ENCODE measurements at places on chromosomes 1 and 21.

DNA sequence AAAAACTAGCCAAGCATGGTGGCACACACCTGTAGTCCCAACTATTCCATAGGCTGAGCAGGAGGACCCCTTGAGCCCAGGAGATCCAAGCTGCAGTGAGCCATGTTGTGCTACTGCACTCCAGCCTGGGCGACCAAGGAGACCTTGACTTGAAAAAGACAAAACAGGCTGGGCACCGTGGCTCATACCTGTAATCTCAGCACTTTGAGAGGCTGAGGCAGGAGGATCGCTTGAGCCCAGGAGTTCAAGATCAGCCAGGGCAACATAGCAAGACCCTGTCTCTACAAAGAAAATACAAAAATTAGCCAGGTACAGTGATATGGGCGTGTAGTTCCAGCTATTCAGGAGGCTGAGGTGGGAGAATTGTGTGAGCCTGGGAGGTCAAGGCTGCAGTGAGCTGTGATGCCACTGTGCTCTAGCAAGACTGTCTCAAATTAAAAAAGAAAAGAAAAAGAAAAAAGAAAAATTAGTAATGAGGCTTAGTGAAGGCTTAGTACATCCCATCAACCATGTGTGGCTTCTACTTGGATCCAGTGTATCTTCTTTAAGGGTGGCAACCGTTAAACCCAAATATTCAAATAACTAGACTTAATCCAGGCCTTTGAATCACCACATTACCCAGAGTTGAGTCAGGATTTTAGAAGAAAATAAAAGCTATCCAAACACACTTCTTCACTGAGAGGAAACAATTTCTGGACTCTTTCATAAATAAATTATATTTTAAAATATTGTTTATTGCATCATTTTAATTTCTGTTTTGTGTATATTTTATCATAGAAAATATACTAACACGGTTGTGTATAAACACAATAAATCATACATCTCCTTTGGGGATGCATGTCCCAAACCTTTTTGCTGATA, 74.3 kb upstream of the RAB4A start:
- no peak for DNase-seq

GRCh38 chr1:97210307-97210706, 488.7 kb downstream of the PTBP2 start:
- DNase-seq: no peak

- DNase-seq: no peak
Measured at GRCh38 chr1:38547321-38547720, 312.3 kb downstream of the RRAGC start.

GRCh38 chr1:63701187-63701586, 72.6 kb upstream of the ROR1 start:
- no peak for DNase-seq

All from mesendoderm (in vitro differentiated cells).